Right forelimb (tissue), 1 donor: ENCODE measurements at places on chromosomes 6 and 20.

DNA sequence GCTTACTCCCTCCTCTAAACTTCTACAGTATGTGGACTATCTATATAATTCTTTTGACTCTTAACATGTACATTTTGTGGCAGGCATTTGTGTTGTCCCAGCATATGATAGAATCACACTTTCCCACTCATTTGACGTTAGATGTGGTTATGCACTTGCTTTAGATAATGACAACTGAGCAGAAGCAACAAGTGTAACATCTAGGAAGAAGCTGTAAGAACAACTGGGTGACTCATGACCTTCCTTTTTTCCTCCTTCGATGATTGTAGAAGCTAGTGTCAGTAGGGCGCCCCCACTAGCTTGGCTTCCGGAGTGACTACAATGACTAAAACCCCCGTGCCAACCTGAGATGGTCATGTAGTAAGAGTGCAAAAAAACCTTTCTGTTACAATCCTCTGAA is 74.6 kb upstream of the CEP85L start:
- DNase-seq, result no peak

DNA sequence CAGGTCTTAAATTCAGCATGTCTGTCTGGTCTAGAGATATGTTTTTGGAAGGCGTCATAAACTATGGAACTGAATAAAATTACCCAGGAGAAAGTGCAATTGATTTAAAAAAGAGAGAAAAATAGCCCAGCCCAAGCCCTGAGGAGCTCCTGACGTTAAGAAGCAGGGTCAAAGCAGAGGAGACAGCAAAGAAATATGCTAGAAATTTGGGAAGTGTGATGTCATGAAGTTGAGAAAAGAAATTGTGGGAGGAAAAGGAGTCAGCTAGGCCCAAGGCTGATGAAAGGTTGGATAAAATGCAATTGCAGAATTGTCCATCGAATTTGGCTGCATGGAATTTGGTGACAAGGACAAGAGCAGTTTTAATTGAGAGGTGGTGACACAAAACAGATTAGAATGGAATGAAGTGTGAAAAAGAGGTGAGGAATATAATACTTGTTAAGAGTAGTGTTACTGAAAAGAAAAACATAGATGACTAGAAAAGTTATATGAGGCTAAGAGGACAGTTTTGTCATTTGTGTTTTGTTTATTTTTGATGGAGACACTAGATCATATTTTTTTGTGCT is 381.6 kb downstream of the LAMA2 start:
- no peak for DNase-seq

DNA sequence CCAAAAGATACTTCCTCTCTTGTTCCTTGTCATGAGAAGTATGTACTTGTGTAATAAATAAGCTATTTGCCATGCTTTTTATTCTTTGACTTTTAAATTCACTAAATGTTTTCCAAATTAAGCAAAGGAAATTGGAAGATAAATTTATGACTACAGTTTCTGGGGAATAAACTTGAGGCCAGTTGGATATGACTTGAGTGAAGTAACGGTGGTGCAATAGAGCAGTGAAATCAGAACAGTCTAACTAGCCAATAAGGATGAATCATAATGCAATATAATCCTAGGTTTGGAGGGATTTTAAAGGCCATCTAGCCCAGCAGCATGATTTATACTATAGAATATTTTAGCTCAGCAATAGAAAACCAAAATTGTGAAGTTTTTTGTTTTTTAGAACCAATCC is 183.8 kb upstream of the TCF21 start:
- no peak for DNase-seq

DNA sequence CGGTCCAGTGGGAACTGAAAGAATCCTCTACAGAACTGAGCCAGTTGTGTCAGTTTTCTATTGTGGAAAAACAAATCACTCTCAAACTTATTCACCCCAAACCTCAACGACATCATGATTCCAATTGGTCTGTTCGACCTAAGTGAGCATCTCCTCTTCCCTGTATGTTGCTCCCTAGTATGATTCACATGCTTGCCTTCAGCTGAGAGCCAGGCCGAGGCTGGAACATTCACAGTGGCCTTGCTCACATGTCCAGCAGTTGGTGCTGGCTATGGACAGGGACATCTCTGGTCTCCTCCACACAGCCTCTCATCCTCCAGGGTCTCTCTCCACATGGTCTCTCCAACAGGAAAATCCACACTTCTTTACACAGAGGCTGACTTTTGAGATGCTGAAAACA is 28.3 kb upstream of the TMEM181 start:
- no peak for DNase-seq

DNA sequence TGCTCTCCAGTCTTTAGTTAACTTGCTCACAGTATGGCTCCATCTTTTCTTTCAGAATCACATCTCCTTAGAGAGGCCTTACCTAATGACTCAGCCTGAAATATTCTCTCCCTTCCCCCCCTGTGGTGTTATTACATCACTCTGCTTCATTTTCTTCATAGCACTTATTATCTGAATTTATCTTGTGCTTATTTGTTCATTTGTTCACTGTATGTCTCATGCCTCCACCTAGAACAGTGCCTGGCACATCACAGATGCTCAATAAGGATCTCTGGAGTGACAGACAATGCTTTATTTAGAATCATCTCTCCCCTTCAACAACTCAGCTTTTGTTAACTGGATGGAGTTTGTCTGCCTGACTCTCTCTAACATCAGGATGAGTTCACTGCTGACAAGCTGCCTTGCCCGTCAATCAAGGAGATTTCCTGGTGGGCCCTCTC is 96.6 kb upstream of the MAN1A1 start:
- no peak for DNase-seq

- no peak for DNase-seq
Measured at GRCh38 chr6:170462366-170463020, 90.6 kb downstream of the PSMB1 start.

GRCh38 chr6:17714879-17715851 is 8.4 kb upstream of the NUP153 start:
- no peak for DNase-seq

DNA sequence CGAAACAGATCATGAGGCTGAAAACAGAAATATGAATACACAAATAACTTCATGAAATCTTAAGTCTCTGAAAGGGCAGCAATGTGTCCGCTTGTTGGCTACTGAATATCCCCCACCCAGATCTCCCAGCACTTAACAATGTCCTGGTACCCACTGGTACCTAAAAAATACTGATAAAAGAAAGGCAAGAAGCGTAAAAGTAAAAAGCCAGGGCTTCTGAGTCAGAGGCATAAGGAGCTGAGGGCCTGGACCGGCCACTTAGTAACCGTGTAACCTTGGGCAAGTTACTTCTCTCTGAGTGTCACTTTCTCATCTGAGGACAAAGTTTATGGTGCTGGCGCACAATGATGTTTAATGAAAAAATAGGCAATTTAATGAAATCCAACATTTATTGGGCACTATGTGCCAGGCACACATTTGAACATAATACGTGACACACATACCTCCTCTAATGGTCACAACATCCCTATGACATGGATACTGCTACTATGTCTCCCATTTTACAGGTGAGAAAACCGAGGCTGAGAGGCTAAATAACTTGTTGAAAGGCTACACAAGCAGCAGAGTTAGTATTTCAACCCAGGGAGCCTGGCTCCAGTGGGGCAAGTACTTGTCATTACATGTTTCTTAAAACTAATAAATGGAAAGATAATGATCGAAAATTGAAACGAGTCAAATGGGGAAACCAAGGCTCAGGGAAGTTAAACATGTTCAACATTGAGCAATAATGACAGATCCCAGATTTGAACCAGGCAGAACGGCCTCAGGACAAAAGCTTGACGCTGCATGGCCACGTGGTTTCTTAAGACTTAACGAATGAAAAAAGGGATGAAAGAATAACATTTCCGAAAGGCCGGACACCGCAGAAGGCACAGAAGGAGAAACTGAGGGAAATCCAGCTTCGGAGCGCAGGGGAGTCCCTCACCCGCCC is 828 bp downstream of the TP53RK start:
- DNase-seq, result no peak

- no peak for DNase-seq
Measured at GRCh38 chr20:8654486-8654885, 414.4 kb upstream of the PLCB4 start.

DNA sequence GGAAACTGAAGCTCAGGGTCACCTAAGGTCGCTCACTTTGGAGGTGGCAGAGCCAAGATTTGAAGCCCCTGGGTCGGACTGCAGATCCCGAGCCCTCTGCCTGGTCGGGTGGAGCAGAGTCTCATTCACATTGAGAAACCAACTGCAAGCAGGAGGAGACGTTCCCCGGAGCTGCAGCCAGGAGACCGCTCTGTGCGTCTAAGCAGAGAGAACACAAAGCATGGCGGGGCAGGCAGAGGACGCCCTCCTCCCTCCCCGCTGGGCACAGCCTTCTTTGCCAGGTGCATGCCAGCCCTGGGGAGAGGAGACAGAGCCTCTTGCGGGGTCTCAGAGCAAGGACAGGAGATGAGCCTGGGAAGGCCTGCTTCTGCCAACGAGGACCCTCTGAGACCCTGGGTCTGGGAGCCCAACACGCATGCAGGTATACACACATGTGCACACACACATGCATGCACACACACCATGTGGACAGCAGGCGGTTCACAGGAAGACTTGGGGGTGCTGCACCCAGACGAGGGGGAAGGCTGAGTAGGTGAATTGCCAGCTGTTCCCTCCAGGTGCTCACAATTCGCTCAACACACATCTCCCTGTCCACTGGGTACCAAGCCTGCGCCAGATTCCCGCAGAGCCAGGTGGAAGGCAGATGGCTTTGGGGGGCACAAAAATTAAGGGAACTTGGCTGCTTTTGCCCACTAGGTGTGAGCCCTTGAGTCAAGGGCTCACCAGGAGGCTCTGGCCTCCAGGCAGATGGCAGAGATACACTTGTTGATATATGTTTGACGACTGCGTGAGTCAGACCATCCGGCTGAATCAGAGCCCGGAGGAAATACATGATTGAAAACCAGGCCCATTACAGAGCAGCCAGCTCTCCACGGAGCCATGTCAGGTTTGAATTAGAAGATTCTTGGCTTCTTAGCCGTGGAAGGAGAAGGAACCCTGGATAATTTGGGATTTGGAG is 5.5 kb upstream of the NTSR1 start:
- no peak for DNase-seq

DNA sequence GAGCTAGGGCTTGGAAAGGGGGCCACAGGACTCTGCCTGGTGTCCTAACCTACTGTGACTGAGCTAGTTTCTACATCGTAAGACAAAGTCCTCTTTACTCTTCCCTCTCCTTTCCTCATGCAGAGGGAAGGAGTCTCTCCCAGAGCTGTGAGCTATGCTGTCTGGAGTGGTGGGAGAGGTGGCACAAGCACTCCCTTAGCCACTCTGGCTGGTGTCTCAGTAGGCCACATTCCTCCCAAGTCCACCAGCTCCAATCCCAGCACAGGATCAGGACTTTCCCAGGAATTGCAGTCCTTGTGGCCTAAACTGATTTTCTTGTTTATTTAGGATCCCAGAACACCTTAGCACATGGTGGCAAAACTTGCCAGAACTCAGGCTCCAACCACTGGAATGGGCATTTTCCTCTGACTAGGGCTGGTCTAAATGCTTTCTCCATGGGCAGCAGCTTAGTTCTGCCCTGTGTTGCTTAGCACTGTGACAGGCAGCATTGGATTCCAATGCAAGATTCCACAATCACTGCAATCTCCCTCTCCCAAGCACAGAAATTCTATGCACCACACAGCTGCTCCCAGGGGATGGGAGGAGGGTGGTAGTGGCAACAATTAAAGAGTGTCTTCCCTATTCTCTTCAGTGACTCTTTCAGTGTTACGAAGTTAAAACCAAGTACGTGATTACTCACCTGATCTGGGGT is 733.3 kb downstream of the HACE1 start:
- no peak for DNase-seq

- DNase-seq, result no peak
Measured at GRCh38 chr6:33112148-33112547, 36.4 kb downstream of the HLA-DPB1 start.

- DNase-seq, result no peak
Measured at GRCh38 chr6:44645276-44645675, 257.8 kb downstream of the CDC5L start.

GRCh38 chr6:227812-228338 is 64.4 kb upstream of the DUSP22 start:
- no peak for DNase-seq

DNA sequence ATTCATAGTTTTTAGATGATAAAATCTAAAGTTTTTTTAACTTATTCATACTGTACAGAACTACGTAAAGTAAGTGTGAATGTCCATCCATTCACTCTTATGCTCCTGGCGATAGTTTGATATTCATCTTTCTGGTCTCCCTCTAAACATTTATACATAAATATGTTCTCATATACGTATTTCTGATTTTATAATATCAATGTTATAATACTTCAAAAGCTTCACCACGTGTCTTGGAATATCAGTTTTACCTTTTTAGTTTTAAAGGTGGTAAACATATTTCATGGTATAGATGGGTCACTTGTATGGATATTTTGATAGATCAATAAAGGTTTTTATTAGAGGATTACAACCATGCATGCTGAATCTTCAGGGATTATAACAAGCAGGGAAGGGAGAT is 10.3 kb upstream of the RHAG start:
- DNase-seq, result no peak

GRCh38 chr20:25669826-25670422 is 26.7 kb downstream of the ZNF337 start:
- no peak for DNase-seq

- no peak for DNase-seq
Measured at GRCh38 chr6:139627091-139627490, 252.6 kb upstream of the CITED2 start.

DNA sequence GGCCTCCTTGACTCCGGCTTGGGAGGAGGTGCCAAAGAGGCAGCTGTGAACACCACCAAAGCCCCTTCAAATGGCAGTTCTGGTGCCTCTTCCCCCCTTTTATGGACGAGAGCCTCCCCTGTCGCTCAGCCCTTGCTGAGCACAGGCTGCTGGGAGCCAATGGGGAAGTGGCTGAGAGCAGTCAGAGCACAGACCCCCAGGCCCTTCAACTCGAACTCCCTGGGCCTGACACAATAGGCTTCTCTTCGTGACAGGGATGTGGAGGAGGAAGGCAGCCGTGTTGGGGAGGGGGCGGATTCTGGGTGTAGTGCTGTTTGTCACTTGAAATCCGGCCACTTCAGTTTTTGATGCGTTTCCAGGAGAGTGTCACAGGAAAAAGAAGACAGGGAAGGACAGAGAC is at the start of gene PDYN:
TSS of gene PDYN (minus strand) at position 73 of the 400 bp plus-strand sequence. CDS start 10,974 bp downstream, outside the sequence.
- DNase-seq, result no peak

DNA sequence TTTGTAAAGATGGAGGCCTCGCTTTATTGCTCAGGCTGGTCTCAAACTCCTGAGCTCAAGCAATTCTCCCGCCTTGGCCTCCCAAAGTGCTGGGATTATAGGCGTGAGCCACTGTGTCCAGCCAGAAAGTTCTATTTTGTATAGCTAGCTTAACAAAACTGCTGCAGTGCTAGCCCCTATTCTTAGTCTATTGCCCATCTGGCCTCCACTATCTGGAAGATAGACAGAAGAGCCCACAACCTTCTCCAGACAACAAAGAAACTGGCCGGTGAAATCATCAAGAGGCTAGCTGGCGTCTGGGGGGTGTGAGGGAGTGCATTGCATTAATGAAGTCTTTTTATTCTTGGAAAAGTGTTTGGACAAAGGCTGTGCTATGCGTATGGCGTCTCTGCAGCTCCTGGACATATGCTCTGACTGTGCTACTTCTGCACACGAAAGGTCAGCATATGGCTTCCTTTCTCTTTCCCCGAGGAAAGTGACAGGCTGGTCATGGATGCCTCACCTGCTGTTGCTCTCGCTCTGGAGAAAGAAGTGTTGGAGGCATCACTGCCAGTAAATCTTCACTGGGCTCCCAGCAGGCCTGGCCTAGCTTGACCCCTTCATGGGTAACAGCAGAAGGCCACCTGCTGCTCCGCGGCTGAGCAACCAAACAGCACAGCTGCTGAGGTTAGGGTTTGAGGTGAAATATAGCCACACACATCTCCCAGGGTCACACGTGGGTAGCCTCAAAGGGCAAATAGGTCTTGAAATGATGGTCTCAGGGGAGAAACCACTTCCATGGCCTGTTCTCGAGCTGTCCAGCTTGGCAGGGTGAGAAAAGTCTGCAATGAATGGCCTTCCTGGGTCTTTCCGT is 95.1 kb upstream of the IYD start:
- DNase-seq, result peak; percentile 55
